Kidney (tissue), 22 donors: ENCODE measurements at places on chromosomes 6 and 20. TPM values are rescaled to one million over a fixed set of nuclear protein-coding genes. Genes with fewer than 3 reads are reported as not detected.

GRCh38 chr6:35146453-35146852, 5.3 kb upstream of the TCP11 start:
- peak; percentile 87 for DNase-seq

TP53TG5 gene
- polyA plus RNA-seq: not detected

DNA sequence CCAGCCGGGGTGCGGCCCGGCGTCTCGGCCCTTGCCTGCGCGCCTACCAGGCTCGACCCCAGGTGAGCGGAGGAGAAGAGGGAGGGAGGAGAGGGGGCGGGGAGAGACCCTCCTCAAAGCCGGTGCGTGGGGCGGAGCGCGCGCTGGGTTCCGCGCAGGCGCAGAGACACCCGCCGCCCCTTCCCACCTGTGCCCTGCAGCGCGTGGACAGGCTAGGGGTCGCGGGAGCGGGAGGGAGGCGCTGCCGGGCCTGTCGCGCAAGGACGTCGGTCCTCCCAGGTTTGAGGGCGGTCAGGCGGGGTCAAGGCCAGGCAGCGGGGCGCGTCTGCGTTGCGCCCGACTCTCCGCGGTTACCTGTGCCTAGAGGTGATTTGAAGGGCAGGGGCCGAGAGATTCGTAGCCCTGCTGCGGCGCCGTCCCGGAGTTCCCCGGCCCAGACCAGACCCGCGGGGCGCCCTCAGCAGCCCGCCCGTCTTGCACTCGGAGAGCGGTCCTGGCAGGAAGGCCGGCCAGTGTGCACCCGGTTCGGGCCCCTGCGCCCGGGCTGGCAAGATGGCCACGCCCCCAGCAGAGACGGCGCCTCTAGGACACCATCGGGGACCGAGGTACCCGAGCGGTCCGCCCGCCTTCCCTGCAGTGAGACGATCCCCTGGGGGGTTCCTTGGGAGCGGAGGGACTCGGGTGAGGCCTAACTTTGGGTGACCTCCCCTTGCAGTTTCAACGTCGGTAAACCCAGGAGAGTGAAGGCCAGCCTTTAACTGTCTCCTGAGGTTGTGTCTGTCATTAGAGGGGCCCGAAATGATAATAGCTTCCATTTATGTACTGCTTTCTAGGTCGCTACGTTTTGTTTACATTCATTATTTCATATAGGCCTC, 546 bp downstream of the C6orf136 start:
- peak; percentile 75 for DNase-seq

FLRT3 gene
- 14.2 TPM for polyA plus RNA-seq

EFCAB8 gene
- polyA plus RNA-seq: not detected

GRCh38 chr6:75488033-75488432, 5.6 kb downstream of the FILIP1 start:
- DNase-seq: no peak

- DNase-seq: no peak
Observed at GRCh38 chr6:156182356-156182755, 594.8 kb upstream of the ARID1B start.

- DNase-seq: no peak
Observed at GRCh38 chr20:51402201-51402600, 140.3 kb downstream of the NFATC2 start.

ISM1 gene
- 2.0 TPM for polyA plus RNA-seq

DNA sequence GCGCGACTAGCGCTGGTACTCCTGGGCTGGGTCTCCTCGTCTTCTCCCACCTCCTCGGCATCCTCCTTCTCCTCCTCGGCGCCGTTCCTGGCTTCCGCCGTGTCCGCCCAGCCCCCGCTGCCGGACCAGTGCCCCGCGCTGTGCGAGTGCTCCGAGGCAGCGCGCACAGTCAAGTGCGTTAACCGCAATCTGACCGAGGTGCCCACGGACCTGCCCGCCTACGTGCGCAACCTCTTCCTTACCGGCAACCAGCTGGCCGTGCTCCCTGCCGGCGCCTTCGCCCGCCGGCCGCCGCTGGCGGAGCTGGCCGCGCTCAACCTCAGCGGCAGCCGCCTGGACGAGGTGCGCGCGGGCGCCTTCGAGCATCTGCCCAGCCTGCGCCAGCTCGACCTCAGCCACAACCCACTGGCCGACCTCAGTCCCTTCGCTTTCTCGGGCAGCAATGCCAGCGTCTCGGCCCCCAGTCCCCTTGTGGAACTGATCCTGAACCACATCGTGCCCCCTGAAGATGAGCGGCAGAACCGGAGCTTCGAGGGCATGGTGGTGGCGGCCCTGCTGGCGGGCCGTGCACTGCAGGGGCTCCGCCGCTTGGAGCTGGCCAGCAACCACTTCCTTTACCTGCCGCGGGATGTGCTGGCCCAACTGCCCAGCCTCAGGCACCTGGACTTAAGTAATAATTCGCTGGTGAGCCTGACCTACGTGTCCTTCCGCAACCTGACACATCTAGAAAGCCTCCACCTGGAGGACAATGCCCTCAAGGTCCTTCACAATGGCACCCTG, 1.6 kb downstream of the TPBG start:
- DNase-seq: peak; percentile 62

LAMA5 gene
- polyA plus RNA-seq: 94.0 TPM

GRCh38 chr6:155275808-155276480, 12.1 kb downstream of the CLDN20 start:
- no peak for DNase-seq

DNA sequence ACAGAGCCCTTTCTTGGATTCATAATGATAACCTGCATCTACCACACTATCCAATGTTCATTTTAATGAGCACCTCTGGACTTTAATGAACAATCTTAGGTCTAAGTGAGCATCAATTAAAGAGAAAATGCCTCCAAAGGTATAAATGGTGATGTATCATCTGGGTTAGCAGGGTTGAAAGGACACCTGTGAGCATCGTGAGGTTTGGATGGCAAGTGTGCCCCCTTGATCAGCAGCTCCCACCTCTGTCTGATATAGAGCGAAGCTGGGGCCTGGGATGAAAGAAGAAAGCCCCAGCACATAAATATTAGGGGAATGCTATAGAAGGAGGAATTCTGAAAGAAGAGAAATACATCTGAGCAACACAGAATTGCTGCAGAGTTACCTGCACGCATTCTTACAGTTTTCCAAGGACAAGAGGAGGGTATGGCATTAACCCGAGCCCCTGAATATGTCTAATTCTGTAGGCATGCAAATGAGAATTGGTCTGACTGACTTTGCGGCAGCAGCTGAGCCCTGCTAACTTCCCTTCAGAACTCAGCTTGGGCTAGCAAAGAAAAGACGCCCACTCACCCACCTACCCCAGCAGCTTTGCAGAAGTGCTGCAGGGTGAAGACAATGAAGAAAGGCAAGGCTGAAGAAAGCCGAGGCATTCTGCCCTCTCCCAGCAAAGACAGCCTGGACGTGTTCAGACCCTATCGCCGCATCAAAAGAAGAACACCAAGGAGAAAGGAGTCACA, 136.2 kb downstream of the GMPR start:
- DNase-seq: no peak

GRCh38 chr6:169343886-169344749, 90.5 kb upstream of the THBS2 start:
- no peak for DNase-seq

DNA sequence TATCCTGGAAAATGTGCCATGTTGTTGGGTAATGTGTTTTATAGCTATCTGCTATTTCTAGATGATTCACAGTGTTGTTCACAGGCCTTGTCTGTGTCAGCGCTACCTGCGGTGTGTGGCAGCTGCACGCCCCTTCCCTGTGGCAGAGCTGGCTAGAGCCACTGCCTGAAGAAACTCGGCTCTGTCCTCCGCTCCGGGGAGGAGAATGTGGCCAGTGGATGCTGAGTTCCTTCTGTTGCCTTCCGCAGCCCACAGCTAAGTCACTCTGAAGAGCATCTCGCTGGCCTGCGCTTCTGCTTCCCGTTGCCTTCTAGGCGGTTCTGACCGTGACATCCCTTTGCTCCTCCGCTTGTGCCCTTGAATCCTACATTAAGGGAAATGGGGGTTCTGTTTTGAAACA, 135.1 kb downstream of the PLG start:
- DNase-seq: no peak

DNA sequence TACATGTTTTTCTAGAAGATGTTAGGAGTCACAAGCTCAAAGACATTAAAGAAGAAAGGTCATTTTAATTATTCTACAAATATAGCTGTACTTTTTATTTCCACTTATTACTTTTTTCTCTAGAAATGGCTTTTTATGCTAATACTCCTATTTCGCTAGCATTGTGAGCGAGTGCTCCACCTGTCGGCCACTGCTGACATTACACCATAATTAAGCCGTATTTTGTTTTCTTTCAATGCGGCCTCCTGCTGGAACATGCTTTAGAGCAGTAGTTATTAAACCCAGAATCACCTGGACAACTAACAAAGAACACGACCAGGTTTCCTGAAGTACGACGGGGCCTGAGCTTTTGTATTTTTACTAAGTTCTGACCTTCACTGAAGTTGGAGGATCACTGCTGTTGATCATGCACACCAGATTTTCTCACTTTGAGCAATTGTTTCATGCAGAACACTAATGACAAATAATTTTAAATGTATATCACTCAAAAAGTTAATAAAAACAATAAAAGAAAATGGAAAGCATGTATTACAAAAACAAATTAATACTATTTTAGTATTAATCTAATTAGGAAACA, 74.1 kb upstream of the PAK5 start:
- peak; percentile 66 for DNase-seq

GRCh38 chr6:56033401-56033800, 158.0 kb upstream of the BMP5 start:
- DNase-seq: no peak

DNA sequence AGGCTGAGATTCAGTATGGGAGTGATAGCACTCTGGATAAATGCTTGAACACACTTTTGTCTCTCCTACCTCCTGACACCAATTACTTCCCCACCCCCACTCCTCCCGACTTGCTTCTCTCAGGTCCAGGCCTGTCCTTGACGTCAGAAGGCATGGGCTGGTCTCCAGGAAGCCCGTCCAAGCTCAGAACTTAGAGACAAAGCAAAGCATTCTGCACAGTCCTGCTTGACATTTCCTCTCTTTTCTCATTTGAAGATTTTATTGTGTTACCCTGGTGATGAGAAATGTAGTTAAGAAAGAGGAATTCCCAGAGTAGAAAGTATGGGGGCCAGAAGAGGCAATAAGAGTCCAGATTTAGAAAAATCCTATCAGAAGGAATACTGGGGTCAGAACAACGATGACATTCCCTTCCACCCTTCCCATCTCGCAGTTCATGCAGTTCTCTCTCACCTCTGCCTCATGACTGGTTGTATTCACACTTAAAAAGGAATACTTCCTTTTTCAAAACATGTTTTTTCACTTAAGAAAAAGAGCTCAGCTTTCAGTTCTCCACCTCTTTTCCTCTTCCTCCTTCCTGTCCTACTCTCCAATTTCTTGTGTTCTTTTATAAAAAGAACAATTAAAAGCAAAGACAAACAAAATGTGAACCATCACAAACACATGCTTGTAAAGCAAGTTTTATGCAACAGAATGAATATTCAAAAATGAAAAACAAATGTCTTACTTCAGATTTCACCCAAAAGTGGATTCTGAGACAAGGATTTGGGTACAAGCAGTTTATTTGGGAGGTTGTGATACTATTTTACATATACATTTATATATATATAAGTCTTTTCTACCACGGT, 18.5 kb upstream of the FAM184A start:
- DNase-seq: no peak

GGTLC1 gene
- polyA plus RNA-seq: not detected

GRCh38 chr6:109318328-109318876, 63.9 kb downstream of the CD164 start:
- no peak for DNase-seq

HLA-DQB2 gene
- 1.7 TPM for polyA plus RNA-seq

GRCh38 chr6:43125119-43125518, 46.0 kb upstream of the SRF start:
- DNase-seq: no peak

- DNase-seq: no peak
Observed at GRCh38 chr20:37238935-37239451, 22.6 kb downstream of the GHRH start.

DNA sequence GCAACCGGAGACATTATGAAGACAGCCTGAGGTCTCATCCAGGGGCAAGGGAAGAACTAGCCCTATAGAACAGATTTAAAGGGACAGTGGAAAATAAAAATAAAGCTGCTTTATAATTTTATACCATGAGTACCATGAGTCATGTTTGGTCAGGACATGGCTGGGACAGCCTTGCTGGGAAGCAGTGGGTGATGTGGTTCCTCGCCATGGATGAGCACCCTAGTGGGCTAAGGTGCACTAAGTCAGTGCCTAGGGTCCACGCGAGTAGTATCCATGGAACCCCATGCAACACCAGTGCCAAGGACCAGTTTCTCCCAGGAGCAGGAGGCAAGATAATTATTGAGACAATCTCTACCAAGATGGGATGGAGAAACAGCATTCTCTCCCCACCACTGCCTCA, 33.4 kb upstream of the ELMO2 start:
- DNase-seq: no peak

DNA sequence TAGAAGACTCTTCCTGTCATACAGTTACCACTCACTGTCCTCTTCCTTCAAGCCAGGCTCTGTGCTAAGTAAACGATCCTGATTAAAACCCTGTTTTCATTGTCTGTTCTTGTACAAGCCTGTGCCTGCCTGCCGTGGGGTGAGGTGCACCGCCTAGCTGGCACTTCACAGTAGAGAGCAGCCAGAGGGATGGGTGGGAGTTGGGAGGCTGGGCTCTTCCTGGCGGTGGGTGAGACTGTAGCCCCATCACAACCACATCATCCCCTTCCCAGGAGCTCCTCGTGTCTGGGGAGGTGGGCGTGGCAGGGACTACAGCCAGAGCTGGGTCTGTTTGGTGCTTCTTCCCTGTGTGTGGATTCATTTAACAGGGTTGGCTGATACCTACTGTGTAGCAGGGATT, 382.0 kb downstream of the TAF4 start:
- no peak for DNase-seq

- peak; percentile 96 for DNase-seq
Observed at GRCh38 chr6:150068720-150069648, at the start of gene ULBP3. TSS of gene ULBP3 (minus strand) at chr6:150069121. CDS start at chr6:150069066, 55 bp downstream.

DNA sequence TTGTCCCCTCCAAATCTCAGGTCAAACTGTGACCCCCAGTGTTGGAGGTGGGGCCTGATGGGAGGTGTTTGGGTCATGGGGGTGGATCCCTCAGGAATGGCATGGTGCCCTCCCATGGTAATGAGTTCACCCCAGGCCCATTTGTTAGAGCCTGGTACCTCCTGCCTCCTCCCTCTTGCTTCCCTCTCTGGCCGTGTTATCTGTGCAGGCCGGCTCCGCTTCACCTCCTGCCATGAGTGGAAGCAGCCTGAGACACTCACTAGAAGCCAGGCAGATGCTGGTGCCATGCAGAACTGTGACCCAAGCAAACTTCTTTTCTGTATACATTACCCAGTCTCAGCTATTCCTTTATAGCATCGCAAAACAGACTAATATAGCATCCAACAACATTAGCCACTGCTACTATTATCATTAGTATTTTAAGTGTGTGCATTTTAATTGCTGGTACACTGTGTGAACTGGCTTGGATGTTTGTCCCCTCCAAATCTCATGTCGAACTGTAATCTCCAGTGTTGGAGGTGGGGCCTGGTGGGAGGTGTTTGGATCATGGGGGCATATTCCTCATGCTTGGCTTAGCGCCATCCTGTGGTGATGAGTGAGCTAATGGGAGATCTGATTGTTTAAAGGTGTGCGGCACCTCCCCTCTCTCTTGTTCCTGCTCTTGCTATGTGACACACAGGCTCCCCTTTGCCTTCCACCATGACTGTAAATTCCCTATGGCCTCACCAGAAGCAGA, 12.2 kb upstream of the OSER1 start:
- no peak for DNase-seq

GSTA2 gene
- 133 TPM for polyA plus RNA-seq

HS3ST5 gene
- polyA plus RNA-seq: not detected

- DNase-seq: no peak
Observed at GRCh38 chr6:101595276-101595675, 201.8 kb downstream of the GRIK2 start.

HAO1 gene
- polyA plus RNA-seq: 0.86 TPM

- no peak for DNase-seq
Observed at GRCh38 chr6:136031982-136032381, 180.5 kb downstream of the PDE7B start.

PHF10 gene
- polyA plus RNA-seq: 34.5 TPM

PCK1 gene
- 551 TPM for polyA plus RNA-seq
